Karpas-422 (cell line): ENCODE measurements at places on chromosomes 7 and 10. TPM values are rescaled to one million over a fixed set of nuclear protein-coding genes. Genes with fewer than 3 reads are reported as not detected.

GRCh38 chr7:48111596-48111995 lies 22.5 kb downstream of the UPP1 start:
- H3K4me3 ChIP-seq: no peak overlapping the region
- no peaks in the 10 kb centered on the region for H3K27me3 ChIP-seq
- H3K4me1 ChIP-seq: no peaks in the 10 kb centered on the region
- no peak for DNase-seq
- no peaks in the 10 kb centered on the region for H3K36me3 ChIP-seq

DNA sequence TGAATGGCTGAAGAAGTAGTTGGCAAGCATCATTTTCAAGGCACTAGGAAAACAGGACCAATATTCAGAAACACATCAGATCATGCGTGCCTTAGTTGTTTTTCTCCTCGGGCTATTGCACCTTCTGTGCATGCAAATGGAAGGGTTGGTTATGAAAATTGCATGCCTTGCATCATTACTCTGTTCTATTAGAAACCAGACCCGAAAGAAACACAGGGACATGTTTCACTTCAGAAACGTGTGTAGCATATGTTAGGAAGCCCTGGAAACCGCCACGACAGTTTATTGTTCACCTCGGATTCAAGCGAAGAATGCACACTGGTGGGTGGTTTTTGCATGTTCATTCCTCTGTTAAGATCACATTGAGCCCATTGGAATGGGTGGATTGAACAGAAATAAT lies 214.7 kb downstream of the FRMD4A start:
- H3K4me1 ChIP-seq: no peaks in the 10 kb centered on the region
- no peaks in the 10 kb centered on the region for H3K27me3 ChIP-seq
- no peak for DNase-seq
- H3K27ac ChIP-seq: no peak overlapping the region
- H3K4me3 ChIP-seq: no peak overlapping the region

DNA sequence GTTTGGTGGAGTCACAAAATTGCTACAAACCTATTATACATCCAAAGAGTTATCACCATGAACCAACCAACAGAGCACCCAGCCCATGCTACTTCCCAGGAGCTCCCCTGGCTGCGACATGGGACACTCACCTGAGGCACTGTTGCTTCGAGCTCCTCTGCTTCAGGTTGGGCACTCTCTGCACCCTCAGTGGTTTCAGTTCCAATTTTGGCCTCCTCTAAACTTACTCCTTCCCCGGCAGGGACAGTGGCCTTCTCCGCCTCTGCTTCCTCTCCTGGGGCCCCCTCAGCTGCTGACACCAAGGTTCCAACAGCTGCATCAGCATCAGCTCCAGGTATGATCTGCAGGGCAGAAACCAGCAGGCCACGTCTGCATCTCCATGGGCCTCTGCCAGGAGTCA lies 120.4 kb upstream of the TARP start:
- H3K4me1 ChIP-seq: no peaks in the 10 kb centered on the region
- H3K36me3 ChIP-seq: no peaks in the 10 kb centered on the region
- no peak overlapping the region for H3K27ac ChIP-seq
- DNase-seq: no peak
- H3K27me3 ChIP-seq: no peaks in the 10 kb centered on the region

GRCh38 chr10:99548041-99548530 lies 15.3 kb downstream of the NKX2-3 start:
- H3K4me3 ChIP-seq: no peak overlapping the region
- H3K27me3 ChIP-seq: no peaks in the 10 kb centered on the region
- H3K4me1 ChIP-seq: no peaks in the 10 kb centered on the region
- peak; percentile 76 for DNase-seq

DNA sequence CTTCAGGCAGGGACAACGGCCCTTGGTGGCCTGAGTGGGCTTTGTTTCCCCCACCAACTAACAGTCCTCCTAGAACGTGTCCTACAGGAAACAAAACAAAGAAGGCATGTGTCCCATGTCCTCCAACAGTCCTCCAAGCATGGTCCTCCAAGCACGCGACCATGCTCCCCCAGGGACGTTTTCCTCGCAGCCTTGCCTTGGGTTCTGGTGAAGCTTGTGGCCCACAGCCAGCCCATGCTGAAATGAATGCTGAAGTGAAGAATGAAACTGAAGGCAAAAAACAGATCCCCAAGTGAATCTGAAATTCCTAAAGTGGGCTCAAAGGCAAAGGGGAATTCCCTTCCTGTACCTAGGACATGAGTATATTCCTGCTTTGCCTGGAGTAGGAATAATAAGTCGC lies 176.6 kb downstream of the JCAD start:
- H3K4me1 ChIP-seq: no peaks in the 10 kb centered on the region
- no peak for DNase-seq
- H3K36me3 ChIP-seq: no peaks in the 10 kb centered on the region

- H3K4me1 ChIP-seq: peaks cover 29% of the 10 kb centered on the region
- no peaks in the 10 kb centered on the region for H3K27me3 ChIP-seq
- H3K36me3 ChIP-seq: no peaks in the 10 kb centered on the region
Observed at GRCh38 chr7:151248346-151249033, at the start of gene SMARCD3. Gene SMARCD3 (minus strand): TSS chr7:151248694. CDS start chr7:151248562, 132 bp downstream.

- H3K27me3 ChIP-seq: no peaks in the 10 kb centered on the region
- H3K4me3 ChIP-seq: no peak overlapping the region
- DNase-seq: no peak
- no peaks in the 10 kb centered on the region for H3K4me1 ChIP-seq
Observed at GRCh38 chr7:144024213-144024612, 24.1 kb downstream of the OR6B1 start.

GRCh38 chr7:78134256-78134655 lies 335.7 kb downstream of the PHTF2 start:
- DNase-seq: peak; percentile 77
- H3K27ac ChIP-seq: no peak overlapping the region
- H3K36me3 ChIP-seq: no peaks in the 10 kb centered on the region
- no peak overlapping the region for H3K4me3 ChIP-seq
- no peaks in the 10 kb centered on the region for H3K4me1 ChIP-seq

DNA sequence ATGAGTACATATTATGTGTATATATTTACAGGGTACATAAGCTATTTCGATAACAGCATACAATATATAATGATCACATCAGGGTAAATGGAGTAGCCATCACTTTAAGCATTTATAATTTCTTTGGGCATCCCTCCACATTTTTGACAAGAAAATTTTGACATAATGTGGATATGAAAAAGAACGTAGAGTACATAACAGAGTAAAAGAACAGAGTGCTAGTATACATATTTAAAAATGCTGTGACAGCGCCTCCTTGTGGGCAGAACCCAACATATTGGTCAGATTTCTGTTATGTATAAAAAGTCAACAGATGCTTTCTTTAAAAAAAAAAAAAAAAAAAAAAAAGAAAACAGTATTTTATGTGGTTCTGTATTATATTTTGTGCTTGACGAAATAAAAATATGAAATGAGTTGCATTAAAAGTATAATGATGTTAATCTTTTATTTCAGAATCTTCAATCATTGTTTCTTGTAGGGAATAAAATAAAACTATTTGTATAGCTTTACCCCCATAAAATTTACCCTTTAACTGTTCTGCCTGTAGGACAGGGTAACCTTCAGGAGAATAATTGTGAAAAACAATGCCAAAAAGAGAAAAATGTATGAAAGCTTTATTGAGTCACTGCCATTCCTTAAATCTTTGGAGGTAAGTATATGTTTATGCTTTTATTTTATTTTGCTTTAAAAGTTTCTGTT lies 18.3 kb upstream of the HBP1 start:
- peaks cover 15% of the 10 kb centered on the region for H3K4me1 ChIP-seq
- H3K27ac ChIP-seq: no peak overlapping the region
- H3K27me3 ChIP-seq: no peaks in the 10 kb centered on the region
- H3K36me3 ChIP-seq: no peaks in the 10 kb centered on the region

- H3K27ac ChIP-seq: no peak overlapping the region
- no peak for DNase-seq
- no peak overlapping the region for H3K4me3 ChIP-seq
- peaks cover 19% of the 10 kb centered on the region for H3K36me3 ChIP-seq
Observed at GRCh38 chr7:92827464-92828120, 8.8 kb downstream of the CDK6 start.

GRCh38 chr7:158411232-158411950 lies 176.2 kb downstream of the PTPRN2 start:
- H3K36me3 ChIP-seq: no peaks in the 10 kb centered on the region
- H3K27me3 ChIP-seq: no peaks in the 10 kb centered on the region
- H3K4me1 ChIP-seq: no peaks in the 10 kb centered on the region
- no peak overlapping the region for H3K27ac ChIP-seq
- no peak overlapping the region for H3K4me3 ChIP-seq

DNA sequence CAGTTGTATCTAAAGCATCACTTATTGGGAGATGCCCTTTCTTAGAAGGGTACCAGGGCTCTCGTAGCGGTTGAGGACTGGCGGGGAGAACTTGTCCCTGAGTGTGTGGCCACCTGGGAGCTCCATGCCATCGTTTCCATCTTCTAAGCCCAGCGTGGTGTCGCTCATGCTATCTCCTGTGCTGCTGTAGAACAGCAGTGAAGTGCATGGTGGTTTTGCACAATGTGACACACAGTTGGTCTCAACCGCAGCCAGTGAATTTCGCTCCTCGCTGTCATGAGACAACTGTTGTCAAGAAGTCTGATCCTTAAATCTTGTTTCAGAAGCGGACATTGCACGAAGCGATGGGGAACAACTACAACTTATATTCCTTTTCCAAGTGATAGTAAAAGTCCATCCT lies 283.4 kb downstream of the GRID1 start:
- no peak overlapping the region for H3K4me3 ChIP-seq
- H3K36me3 ChIP-seq: no peaks in the 10 kb centered on the region
- H3K27ac ChIP-seq: no peak overlapping the region
- H3K27me3 ChIP-seq: no peaks in the 10 kb centered on the region

DNA sequence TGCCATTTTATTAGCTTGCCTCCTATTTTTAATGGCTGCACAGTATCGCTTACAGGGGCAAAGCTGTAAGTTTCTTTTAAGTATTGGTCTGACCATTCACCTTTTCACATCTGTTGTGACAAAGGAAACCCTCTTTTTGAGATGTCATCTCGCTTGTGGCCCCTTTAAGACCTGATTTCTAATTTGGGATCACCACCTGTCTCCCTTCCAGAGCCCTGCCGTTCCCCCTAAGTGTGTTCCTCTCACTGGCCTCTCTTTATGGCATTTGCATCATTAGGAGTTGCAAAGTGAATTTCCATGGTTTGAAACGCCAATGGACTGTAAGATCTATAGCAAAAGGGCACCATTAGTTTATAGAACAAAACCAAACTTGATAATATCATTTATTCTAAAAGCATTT lies 1.4 kb downstream of the EPDR1 start:
- H3K4me3 ChIP-seq: no peak overlapping the region
- H3K27ac ChIP-seq: no peak overlapping the region
- no peak for DNase-seq

GRCh38 chr7:112963634-112964033 lies 123.0 kb downstream of the GPR85 start:
- H3K27ac ChIP-seq: no peak overlapping the region
- no peaks in the 10 kb centered on the region for H3K27me3 ChIP-seq

- H3K36me3 ChIP-seq: no peaks in the 10 kb centered on the region
- no peaks in the 10 kb centered on the region for H3K4me1 ChIP-seq
- H3K27me3 ChIP-seq: no peaks in the 10 kb centered on the region
- no peak overlapping the region for H3K4me3 ChIP-seq
- H3K27ac ChIP-seq: no peak overlapping the region
- no peak for DNase-seq
Observed at GRCh38 chr10:33534416-33534815, 199.9 kb upstream of the NRP1 start.

DNA sequence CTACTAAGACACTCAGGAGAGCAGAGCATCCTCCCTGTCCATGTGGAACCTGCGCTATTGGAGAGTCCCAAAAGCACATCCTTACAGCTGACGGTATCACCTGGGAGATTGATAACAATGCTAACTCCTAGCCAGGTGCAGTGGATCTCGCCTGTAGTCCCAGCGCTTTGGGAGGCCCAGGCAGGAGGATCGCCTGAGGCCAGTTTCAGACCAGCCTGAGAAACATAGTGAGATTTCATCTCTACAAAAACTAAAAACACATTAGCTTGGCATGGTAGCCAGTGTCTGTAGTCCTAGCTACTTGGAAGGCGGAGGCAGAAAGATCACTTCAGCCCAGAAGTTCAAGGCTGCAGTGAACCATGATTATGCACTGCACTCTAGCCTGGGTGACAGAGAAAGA lies 174.9 kb downstream of the ARHGAP12 start:
- no peaks in the 10 kb centered on the region for H3K4me1 ChIP-seq
- H3K27me3 ChIP-seq: no peaks in the 10 kb centered on the region
- H3K27ac ChIP-seq: no peak overlapping the region
- DNase-seq: no peak
- no peaks in the 10 kb centered on the region for H3K36me3 ChIP-seq
- no peak overlapping the region for H3K4me3 ChIP-seq

DNA sequence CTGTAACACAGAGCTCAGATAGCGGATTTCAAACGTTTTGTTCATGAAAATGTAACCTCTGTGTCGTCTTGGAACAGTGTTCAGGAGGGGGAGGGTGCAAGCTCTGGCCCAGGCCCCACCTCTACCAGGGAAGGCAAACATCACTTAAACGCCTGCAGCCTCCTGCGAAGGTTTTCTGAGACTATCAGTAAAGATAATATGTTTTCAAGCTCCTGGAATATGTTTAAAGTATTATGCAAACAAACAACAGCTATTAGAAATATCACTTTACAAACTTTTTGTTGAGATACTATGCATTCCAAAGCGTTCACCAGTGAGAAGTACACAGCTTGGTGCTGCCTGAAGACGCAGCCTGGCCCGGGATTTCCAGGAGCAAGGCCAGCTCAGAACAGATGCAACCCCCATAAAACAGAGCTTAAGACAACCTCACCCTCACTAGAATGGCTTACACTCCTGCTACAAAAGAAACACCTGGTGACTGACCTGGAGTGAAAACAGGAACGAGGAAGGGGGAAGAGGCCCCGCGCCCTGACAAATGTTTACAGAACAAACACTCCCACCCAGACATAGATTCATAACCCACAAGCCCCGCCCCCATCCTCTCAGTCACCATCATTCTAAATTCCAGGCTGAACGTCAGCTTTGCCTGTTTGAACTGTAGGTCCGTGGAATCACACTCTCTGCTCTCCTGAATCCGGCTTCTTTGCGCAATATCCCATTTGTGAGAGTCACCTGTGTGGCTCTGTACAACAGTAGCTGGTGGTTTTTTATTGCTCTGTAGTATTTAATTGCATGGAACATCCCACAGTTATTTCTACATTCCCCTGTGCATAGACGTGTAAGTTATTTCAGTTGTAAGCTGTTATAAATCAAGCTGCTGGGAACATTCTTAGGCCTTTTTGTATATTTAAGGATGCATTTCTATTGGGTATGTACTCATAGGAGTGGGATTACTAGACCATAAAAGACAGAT lies 155.0 kb downstream of the PTPRN2 start:
- H3K36me3 ChIP-seq: no peaks in the 10 kb centered on the region
- no peaks in the 10 kb centered on the region for H3K4me1 ChIP-seq
- no peaks in the 10 kb centered on the region for H3K27me3 ChIP-seq
- no peak overlapping the region for H3K27ac ChIP-seq

Gene RNF133
- total RNA-seq: not detected in 2 replicates

Gene COL26A1
- not detected in 2 replicates for total RNA-seq

Gene TMEM176A
- not detected in 2 replicates for total RNA-seq

Gene SFTPA1
- total RNA-seq: not detected in 2 replicates

Gene YKT6
- 63.1 and 88.6 TPM in 2 replicates for total RNA-seq

Gene EMX2
- total RNA-seq: not detected in 2 replicates

Gene AOAH
- 1.4 TPM in 1 of 2 replicates, not detected in the other for total RNA-seq
